Liver (tissue), 10 donors: ENCODE measurements at places on chromosomes 3 and 15.

- no peak for DNase-seq
Measured at GRCh38 chr3:47890126-47890827, 87.3 kb downstream of the DHX30 start.

- DNase-seq = no peak
Measured at GRCh38 chr3:107589454-107589853, 66.7 kb downstream of the BBX start.

DNA sequence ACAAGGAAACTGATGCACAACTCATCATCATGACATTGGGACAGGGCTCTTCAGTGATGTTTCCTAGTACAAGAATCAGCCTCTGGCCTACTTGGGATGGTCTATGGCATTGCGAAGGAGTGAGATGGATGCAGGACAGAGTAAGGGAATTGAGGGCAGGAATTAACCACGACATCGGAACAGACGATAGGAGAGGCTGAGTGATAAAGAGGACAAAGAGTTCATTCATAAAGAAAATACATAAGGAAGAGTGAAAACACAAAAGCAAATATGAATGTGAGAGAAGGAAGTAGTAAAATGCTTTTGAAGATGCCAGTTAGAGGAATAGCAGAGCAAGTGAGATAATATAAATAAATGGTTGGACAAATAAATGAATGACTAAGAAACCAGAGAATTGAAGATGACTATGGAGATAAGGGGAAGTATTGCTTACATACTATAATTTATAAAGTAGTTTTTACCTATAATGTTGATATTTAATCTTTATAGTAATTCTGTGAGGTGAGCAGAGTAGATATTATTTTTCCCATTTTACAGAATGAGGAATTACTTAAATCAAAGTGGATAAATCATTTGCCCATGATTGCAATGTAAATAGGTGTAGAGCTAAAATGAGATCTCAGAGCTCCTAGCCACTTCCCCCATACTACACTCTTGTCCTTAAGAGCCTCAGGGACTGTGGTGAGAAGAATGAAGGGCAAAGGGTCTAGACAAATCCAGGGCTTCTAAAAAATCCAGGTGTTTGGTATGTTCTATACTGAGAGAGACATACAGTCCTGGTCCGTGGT is 203.3 kb downstream of the DTWD1 start:
- DNase-seq = no peak

DNA sequence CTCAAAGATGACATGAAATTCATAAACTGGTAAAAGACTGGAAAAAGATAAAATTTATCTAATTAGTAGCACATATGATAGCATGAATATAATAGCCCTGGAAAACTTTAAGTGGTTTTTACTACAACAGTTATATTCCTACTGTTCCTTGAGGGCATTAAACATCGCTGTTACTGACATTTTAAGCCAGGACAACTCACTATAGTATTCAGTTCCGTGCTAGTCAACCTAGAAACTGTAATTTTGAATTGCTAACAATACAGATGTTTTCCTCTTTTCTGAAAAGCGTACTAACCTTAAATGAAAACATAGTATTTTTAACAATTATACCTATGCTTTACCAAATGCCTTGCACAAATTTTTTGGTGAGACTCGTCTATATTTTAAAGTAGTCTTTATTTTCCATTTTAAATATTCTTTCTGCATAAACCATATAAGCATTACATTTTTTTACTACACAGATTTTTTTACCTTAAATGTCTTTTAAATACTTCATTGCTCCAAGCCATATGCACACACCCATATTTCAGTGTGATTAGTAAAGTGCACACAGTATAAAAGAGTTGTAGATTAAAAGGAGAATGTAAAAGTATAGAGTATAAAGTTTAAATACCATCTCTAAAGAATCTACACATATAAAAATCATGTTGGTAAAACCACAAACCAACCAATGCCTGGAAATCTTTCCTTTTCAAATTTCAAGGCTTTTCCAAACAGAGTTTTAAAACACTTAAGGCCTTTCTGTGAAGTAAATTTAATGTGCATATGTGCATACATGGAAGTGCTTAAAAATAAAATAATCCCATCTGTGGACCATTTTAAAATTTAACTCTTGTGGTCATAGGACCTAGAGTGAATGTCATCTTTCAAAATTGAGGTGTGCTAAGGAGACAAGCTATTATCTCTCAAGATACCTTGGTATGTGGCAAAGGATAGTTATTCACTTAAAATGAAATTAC is 20.1 kb upstream of the CBLB start:
- DNase-seq = no peak

GRCh38 chr15:68337826-68338225 is 60.3 kb downstream of the FEM1B start:
- no peak for DNase-seq

DNA sequence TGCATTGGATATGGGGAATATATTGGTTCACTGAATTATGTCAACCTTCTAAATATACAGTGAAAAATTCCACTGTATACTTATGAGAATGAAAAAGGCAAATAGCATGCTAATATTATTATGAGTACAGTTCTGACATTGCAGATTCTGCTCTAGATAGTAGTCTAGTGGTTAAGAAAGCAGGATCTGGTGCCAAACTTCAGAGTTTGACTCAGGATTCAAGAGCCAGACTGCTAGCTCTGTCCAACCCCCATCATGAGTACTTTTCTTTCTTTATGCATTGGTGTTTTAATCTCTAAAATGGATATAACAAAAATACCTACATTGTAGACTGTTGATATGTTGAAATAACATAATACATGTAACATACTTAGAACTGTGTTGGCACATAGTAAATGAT is 57.3 kb upstream of the PLSCR4 start:
- no peak for DNase-seq

GRCh38 chr3:127718916-127719290 is 46.2 kb downstream of the ABTB1 start:
- no peak for DNase-seq

- DNase-seq = no peak
Measured at GRCh38 chr3:149417174-149417573, 39.7 kb upstream of the TM4SF1 start.

DNA sequence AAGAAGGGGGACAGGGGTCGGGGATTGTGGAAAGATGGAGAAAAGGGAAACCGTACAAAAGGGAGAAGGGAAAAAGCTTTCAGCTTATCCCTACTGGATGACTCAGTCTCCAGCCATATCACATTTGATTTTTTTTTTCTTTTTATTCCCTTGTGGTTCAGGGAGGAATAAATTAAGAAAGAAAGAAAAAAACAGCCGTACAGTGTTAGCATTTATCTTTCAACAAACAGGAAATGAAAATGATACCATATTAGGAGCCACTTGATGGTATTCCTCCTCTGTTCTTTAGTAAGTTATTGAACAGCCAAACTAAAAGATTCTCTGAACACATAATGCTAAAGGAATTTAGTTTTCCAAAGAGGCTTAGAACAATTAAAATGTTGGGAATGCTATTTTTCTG is 594.4 kb downstream of the FOXP1 start:
- no peak for DNase-seq

DNA sequence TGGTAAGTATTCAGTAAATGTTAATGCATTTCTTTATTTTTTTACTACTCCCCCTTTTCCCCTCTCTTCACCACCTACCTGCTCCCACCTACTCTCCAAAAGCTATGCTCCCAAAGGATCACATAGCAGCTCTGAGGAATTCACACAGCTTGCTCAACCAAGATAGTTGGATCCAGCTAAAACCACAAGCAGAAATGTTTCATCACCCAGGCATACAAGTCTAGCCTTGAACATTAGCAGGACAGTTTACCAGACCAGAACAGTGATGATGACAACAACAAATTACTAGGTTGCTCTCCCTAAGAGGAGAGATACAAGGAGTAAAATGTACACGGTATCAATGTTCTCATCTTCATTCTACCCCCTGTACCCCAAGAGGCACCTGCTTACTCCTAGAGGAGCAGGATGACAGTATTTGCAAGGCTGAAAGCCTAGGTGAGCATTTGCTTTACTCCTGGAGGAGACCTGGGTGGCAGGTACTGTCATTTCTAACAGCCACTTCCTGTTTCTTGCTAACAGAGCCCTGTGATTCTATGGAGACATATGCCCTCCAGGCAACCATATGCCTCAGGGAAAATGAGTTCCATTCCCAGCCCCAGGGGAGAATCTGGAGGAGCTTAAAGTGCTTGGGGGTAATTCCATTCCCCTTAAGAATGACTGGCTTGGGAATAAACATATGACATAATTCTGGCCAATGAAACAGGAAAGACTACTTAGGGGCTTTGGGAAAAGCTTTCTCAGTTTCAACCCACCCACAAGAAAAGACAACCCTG is 237.5 kb downstream of the NTRK3 start:
- no peak for DNase-seq

DNA sequence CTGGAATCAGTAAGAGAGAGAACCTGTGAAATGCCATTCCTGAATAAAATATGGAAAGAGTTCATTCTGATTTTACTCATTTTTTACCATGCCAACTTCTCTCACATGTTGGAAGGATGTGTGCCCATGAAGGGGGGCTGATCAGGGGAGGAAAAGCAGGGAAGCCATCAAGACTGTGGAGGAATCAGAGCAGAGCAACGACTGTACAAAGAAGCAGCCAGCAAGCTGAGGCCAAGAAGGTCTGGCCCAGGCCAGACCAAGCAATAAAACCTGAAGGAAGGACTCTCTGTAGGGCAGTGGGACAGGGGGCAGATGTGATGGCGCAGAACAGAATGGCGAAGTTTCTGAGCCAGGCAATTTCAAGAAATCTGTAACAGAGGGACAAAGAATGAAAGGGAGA is 24.0 kb upstream of the ARNT2 start:
- no peak for DNase-seq

- no peak for DNase-seq
Measured at GRCh38 chr3:24149032-24149431, 203.9 kb downstream of the NR1D2 start.

- no peak for DNase-seq
Measured at GRCh38 chr15:100663086-100663914, 60.9 kb downstream of the ASB7 start.

DNA sequence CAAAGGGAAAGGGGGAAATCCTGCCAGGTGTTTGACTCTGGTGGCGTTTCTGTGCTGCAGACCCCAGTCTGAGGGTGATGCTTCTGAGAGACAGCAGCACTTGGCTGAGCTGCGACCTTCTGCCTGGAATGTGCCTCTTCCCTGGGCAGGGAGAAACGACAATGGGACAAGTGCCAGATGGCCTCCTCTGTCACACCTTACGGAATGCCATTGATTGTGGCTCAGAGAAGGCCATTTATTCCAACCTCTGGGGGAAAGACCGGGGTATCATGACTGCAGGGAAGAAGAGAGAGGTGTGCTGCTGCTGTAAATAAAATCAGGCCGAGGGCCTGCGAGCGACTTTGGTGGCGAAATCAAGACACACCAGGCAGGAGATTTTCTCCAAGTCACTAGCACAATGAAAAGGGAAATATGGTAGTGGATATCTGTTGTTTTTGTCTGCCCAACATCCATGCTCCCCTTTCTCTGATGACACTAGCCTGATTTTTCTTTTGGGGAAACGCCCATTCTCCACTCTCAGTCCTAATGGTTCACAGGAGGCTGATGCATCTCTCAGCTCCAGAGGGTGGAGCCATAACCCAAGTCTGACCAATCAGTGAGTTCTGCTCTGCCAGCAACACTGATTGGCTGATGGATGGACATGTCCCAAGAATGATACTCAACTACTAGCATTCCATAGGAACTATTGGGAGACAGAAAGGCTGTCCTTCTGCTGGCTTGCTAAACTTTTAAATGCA is 336.1 kb downstream of the FOXP1 start:
- DNase-seq = no peak

DNA sequence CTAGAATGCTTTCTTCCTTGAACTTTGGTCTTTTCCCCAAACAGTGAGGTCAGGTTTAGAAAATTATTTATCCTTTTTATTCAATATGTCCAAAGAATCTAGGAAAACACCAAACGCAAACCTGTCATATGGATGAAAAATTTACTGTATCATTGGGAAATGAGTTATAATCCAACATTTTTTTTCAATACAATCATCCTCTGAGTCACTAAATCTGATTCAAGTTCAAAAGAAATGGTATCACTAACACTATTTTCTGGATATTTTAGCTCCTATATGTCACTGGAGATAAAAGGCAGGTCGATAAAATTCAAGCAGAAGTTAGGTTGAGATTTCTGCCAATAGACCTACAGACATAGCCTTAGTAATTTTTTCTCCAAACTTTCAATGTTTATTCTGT is 591.6 kb upstream of the AGTR1 start:
- no peak for DNase-seq

GRCh38 chr3:107892955-107893624 is 197.7 kb downstream of the CD47 start:
- no peak for DNase-seq

DNA sequence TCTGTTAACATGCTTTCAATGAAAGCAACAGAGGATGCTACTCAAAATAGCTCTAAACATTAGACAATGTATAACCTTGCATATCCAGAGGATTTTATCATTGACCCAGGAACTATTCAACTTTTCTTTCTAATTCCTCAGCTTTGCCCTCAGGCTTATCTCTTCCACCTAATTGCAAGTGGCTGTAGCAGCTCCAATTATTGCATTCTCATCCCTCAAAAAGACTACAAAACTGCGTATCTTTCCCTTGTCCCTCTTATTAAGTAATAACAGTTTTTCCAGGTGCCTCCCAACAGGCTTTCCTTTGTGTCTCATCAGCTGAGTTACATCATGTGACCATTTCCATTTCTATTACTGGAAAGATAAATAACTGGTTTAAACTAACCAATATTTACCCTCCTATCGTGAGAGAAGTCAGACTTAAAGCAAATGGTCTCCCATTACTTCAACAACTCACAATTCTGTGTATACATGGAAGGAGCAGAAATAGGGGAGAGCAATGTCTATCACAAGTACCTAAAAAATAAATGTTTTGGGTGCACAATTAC is 78.0 kb upstream of the MBNL1 start:
- DNase-seq = no peak

GRCh38 chr3:153328690-153329089 is 166.7 kb downstream of the RAP2B start:
- no peak for DNase-seq

- DNase-seq = no peak
Measured at GRCh38 chr3:45968706-45969105, 25.4 kb downstream of the CXCR6 start.

DNA sequence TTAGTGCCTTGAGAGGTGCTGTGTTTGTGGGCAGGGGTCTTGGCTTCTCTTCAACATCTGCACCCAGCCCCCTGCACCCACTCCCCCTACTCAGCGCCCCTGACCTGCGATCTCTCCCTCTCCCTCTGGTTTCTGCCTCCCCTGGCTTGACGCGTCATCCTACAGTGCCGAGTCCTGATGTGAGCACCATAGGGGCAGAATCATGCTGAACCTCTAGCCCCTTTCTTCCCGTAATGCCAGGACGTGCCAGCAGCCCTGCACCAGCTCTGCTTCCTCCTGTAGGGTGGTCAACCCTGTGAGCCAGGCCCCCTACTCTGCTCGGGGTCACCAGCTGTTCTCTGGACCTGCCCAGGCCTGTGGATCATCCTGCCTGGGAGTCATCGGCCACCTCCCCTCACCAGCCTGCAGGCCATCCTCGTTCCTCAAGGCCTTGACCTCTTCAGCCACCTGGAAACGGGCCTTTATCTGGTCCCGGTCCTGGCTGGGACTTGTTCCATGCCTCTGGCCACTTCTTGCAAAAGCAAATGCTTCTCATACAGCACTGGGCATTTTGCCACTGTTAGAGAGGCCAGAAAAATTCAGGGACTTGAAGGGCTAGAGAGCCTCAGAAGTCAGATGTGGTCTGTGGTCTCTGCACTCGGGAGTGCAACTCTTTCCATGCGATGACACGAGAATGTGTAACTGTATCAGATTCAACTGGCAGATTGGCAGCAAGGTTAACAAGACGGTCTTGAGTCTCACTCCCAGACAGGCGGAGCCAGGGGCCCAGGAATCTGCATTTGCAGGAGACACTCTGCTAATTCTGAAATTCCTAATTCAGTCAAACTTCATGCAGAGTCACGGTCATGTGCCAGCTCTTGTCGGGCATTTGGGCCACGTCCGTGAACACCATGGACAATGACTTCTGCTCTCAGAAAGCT is 16.7 kb upstream of the KLF15 start:
- no peak for DNase-seq
